ENCODE measurements at places on chromosomes 1 and 21.

GRCh38 chr1:109089242-109090015 is 1.1 kb upstream of the TMEM167B start:
- no peak for DNase-seq

- no peak for DNase-seq
Measured at GRCh38 chr1:153032677-153033308, 1.8 kb downstream of the SPRR1B start.

- DNase-seq = no peak
Measured at GRCh38 chr1:24570265-24571125, 14.6 kb downstream of the NCMAP start.

- DNase-seq = no peak
Measured at GRCh38 chr21:23951251-23951650, 1656.0 kb downstream of the MRPL39 start.

GRCh38 chr1:74430342-74430934 is 82.0 kb downstream of the LRRC53 start:
- DNase-seq = no peak

- no peak for DNase-seq
Measured at GRCh38 chr21:24935991-24936390, 671.3 kb downstream of the MRPL39 start.

- DNase-seq = no peak
Measured at GRCh38 chr1:95636897-95637296, 402.9 kb downstream of the RWDD3 start.

DNA sequence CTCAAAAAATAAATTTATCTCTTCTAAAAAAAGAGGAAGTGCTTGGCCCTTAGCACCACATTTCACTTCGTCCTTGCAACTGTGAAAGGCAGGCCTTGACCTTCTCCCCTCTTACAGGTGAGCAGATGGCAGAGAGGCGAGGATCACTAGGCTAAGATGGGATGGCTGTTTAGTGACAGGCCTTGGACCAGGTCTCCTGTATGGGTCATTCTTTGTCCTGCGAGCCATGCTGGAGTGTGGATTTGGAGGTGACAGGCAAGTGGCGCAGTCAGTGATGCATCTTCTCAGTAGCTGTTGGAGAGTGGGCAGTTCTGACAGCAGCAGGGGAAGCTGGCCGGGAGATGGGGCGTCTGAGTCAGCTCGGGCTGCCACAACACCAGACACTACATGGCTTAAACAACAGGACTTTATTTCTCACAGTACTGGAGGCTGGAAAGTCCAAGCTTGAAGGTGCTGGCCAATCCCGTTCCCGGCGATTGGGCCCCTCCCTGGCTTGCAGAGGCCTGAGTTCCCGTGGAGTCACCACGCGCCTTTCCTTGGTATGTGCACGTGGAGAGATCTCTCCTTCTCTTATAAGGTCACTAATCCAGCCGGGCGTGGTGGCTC is 16.5 kb downstream of the SLC27A3 start:
- no peak for DNase-seq

- no peak for DNase-seq
Measured at GRCh38 chr1:152983743-152984142, at the start of gene SPRR1A. TSS of gene SPRR1A (plus strand) at chr1:152984081. CDS start at chr1:152985231, 1,150 bp downstream.

- DNase-seq = no peak
Measured at GRCh38 chr1:147723691-147724323, 36.6 kb downstream of the GJA5 start.

DNA sequence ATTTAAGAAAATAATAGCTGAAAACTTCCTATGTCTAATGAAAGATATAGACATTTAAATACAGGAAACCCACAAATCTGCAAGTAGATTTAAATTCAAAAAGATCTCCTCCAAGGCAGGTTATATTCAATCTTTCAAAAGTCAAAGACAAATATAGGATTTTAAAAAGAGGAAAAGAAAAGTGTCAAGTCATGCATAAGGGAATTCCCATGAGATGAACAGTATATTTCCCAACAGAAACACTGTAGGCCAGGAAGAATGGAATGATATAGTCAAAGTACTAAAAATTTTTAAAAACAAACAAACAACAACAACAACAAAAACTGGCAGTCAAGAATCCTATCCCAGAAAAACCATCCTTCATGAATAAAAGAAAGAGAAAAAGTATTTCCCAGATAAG is 806.5 kb upstream of the BRINP3 start:
- no peak for DNase-seq

- DNase-seq = no peak
Measured at GRCh38 chr1:79808816-79809475, 802.4 kb upstream of the ADGRL4 start.

DNA sequence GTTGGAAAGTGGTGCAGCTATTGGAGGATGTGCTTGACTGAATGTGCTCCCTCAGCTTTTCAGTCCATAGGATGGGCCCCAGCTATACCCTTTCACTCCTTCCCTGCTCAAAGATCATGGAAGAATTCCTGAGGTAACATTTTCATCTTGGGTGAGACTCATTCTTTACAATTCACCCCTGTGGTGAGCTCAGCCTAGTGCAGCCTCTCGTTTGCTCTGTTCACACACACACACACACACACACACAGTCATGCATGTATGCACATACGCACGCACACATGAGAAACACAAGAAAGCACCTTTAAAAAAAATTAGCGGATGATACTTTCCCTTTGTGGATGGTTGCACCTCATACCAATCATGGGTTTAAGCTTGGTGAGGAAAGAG is 25.8 kb downstream of the CCN1 start:
- DNase-seq = no peak

DNA sequence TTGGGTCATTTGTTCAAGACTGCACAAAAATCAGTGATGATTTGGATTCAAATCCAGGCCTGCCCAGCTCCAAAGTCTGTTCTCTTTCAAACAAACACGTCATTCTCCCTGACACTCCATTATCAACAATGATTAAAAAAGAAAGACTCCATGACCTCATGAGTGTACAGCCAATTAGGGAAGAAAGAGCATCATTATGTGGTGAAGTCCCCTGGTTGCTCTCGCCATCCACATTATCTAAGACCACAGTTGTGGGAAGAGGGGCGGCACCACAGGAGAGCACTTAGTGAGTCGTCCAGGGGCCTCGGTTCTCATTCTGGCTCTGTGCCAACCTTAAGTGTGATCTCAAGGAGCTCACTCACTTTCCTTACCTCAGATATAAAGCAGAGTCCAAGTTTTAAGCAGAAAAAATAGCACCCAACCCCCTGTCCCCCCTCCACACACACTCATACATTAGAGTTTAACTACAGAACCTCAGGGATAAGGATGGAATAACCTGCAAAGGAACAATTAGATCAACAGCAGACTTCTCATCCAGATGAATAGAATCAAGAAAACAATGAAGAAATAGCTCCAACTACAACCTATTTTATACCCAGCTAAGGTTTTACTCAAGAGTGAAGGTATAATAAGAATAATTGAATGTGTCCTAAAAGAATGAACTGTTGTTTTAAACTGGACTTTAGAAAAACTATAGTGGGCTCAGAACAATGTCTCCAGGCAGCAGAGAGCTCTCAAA is 47.8 kb downstream of the COL6A1 start:
- DNase-seq = no peak

DNA sequence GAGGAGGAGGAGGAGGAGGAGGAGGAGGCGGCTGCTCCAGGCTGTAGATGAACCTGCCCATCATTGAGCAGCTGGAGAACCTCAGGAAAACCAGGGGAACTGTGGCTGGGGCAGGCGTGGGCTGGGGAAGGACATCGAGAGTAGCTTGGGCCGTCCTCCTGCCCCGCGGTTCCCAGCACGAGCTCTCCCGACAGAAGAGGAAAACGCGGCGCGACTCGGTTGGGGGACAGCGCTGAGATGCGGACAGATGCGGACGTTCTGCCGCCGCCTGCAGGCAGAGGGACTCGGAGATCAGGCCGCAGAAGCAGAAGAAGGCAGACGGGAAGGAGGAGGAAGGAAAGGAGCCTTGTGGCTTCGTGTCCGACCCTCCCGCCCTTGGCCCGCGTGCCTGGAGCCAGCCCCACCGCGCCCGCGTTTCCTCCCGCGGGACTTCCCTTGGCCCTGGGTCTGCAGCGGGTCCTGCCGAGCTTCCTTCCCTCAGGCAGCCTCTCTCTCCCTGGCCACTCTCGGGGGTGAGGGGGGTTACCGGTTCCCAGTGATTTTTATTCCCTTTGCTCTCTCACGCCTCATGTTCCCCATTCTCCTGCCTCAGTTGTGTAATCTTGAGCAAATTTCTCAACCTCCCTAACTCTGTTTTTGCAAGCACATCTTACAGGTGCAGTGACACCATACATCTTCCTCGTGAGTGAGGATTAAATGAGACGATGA is 1.7 kb upstream of the TNFRSF9 start:
- peak; percentile 37 for DNase-seq

DNA sequence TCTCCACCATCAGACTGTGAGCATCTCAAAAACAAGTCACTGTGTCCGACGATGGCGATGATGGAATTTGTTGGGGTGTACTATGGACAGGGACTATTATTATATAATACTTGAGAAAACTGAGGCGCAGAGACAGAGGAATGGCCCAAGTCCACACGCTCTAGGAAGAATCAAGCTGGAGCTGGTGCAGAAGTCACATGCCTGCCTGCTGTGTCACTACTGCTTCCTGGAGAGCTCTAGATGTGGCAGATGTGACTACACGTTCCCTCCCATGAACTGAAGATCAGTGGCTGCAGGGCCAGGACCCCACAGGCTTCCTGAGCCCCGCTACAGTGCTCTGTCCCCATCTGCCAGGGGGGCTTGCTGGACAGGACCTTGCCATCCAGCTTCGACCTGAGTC is 56.9 kb downstream of the TRABD2B start:
- DNase-seq = no peak

GRCh38 chr1:225476538-225476988 is 48.7 kb upstream of the LBR start:
- DNase-seq = peak; percentile 58

DNA sequence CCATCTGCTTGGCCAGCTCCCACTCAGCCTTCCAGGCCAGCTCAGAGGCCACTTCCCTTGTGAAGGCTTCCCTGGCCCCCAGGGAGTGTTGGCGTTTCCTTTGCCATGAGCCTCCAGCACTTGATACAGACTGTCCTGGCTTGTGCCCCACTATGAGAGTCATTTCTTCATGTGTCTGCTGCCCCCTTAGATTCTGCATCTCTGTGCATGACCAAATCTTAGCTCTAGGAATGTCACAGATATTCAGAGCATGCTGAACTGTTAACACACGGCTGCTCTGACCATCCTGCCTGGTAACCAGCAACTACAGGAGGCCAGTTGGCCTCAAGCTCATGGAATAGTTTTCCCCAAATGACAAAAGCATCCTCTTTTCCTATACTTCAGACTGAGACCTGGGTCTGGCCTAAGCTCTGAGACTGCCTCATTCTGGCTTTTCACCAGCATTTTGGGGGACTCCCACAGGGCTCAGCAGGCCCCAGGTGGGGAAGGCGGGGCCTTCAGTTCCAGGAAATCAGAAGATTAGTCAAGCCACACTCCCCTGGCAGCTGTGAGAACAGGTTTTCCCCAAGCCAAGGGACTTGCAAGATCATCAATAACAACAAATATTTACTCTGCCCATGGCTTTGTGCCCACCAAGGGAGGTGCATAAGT is 182.6 kb upstream of the EDN2 start:
- DNase-seq = no peak

DNA sequence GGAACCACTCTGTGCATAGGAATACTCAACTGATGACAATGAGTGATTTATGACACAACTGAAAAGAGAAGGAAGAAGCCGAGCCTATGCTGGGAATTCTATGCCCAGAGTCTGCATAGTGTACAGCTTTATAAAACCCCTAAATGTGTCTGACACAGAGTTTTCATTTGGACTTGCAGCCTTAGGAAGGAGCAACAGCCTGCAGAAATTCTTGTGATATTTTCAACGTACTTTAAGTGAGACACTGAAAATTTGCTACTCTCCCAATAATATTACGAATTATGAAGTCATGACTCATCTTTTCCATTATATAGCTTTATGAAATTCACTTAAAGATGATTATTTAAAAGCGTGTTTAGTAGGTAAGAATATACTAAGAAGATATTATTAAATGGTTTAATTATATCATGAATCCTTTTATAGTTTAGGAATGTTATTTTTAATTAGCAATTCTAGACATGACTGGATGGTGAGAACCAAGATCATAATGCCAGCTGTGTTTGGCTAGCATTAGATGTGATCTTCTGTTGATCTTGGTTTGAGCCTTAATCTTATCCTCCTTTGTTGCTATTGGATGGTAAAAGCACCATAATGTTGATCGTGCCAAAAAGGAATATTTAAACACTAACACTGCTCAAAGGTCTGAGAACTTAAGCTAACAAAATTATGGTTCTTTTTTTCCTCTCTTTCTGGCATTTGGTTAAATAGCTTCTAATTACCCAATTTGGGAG is 785.1 kb upstream of the ADGRL4 start:
- DNase-seq = no peak

DNA sequence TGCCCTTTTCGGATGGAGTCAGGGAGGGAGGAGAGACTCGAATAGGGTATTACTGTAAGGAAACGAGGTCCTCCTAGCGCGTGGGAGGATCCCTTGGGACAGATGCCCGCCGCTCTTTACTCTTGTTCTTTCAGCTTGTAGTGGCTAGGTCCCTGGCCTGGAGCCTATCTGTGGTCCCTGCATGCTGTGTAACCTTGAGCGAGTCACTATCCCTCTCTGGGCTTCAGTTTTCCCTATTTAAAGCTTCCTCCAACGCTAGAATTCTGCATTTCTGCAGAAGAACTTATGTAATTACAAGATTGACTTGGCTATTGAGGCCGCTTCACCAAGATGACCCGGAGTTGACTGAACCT is 744 bp downstream of the MIER1 start:
- no peak for DNase-seq

GRCh38 chr1:55931081-55931940 is 648.1 kb downstream of the PLPP3 start:
- DNase-seq = no peak

DNA sequence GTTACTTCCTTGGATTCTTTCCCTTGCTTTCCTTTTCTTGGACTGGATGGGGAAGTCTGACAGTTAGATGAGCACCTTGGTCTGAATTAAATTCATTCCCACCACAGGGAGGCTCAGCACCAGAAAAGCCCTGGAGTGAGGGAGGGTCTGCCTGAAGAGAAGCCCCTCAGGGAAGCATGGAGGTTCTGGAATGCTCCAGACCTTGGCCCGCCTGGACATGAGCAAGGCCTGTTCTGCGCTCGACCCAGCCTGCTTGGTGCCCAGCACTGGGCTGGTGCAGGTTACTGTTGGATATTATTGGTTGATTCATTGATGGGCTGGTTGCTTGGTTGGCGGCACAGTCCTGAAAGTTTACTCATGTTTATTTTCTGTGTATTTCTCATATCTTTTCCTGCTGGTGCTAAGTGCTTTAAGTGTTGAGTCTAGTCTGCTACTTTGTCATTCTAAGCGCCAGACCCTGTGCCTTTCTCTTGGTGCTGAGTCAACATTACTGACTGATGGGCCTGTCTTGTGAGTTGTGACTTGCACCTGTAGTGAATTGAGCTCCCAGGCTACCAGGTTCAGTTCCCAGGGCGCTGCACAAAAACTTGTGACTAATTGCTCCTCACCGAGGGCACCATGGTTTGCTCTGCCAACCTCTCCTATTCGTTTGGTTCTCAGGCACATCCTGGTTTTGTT is 538.5 kb downstream of the KIF26B start:
- no peak for DNase-seq

DNA sequence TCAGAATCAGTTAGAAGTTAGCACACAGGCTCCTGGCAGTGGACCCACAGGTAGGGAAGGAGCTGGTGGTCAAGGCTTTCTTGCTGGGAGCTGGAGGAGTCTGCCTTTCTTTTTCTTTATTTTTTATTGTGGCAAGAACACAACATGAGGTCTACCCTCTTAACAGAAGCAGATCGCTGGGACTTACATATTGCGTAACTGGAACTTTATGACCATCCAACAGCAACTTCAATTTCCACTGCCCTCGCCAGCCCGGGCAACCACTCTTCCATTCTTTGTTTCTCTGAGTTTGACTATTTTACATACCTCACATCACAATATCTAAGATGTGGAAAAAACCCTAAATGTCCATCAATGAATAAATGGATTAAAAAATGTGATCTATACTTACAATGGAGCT is 147.8 kb upstream of the AJAP1 start:
- DNase-seq = no peak
